ENCODE measurements at places on chromosomes 3 and 15.

DNA sequence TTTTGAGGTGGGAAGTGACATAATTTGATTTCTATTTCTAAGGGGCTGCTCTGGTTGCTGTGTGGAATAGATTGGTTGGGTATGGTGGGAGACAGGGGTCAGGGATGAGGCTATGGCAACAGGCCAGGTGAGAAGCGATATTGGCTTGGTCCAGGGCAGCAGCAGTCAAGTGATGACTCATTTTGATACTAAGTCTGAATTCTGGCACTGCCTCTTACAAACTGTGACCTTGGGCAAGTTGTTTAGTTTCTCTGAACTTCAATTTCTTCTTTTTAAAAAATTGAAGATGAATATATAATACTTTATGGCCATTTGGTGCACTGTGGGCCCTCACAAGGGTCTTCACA, 40.4 kb upstream of the CLSTN2 start:
- no peak for DNase-seq

DNA sequence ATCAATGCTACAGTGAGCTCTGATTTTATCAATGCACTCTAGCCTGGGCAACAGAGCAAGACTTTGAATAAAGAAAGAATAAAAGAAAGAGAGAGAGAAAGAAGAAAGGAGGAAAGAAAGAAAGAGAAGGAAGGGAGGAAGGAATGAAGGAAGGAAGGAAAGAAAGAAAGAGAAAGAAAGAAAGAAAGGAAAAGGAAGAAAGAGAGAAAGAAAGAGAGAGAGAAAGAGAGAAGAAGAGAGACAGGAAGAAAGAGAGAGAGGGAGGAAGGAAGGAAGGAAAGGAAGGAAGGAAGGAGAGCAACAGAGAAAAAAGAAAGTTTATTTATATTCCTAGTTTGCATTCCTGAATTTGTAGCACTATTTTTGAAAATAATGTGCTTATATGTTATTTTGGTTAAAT, 52.3 kb upstream of the ITGA11 start:
- DNase-seq = no peak

- DNase-seq = no peak
These were observed 58.6 kb upstream of the SLITRK3 start for GRCh38 chr3:165254812-165255211.

GRCh38 chr3:120678984-120679383, 3.1 kb downstream of the HGD start:
- no peak for DNase-seq

GRCh38 chr15:65659502-65660052, 37.8 kb downstream of the SLC24A1 start:
- no peak for DNase-seq
